ENCODE measurements at places on chromosomes 12 and 14.

- DNase-seq: peak; percentile 62
These were observed 767 bp upstream of the TCP11L2 start for GRCh38 chr12:106301611-106302321.

- no peak for DNase-seq
These were observed 311.1 kb upstream of the DIO2 start for GRCh38 chr14:80522411-80522810.

GRCh38 chr12:121871467-121871866, 12.8 kb upstream of the HPD start:
- no peak for DNase-seq

DNA sequence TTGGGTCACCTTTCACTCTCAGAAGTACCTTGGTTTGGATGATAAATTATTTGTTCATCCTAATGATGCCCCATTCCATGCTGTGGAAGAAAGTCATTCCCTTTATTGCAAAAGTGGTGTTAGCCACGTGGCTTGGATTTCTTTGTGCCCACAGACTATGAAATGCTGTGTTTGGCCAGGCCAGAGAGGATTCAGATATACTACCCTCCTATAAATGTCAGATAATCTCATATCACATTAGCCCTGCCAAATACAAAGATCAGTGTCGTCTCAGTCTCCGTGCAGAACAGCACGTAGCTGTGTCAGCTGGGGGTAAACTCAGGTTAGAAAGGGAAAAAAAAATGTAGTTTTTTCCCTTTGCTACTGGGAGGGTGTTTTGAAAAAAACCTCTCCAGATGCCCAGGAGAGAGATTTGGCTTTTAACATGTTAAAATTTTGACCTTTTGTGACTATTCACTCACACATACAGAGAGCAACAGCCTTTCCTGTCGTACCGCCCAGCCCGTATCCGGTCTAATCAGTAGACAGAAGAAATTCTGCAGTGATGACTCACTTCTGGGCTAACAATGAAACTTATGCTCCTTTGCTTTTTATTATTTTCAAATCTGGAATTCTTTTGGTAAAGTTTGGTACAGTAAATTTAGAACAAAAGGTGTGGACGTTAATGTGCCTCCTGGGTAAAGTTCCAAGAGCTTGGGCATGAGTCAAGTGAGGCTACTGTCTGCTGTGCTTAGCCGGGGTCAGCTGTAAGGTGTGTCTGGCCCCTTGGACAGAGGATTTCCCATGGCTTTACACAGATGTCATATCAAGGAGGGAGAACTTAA, 8.5 kb upstream of the PTPRB start:
- DNase-seq: no peak

- no peak for DNase-seq
These were observed 2.9 kb downstream of the HOXC5 start for GRCh38 chr12:54035568-54036264.

DNA sequence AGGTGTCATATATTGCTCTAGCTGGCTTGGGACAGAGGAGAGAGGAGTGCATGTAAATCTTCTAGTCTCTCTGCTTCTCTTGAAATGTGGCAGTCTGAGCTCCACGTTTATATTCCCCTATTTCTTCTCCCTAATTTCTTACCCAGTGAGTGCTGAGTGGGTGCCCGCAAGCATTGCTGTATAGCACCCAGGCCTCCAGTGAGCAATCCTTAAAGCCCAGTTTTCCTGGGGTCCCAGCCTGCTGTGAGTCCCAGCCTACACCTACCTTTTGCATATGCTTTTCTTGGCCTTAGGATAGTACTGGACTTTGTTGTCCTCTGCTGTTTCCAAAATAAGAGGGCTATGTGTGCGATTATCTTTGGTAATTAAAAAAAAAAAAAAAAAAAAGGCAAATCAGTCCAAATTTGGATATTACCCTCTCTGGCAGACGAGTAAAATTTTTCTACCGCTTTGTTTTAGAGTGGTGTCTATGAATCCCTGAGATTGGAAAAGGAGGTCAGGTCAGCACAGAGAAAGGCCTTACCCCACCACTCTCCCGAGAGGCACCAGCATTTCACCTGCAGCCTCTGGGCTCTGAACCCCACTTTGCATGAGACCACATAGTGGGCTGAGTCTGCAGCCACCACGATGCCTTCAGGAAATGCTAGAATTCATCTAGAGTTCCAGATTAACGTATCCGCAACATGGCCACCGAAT, 1.1 kb downstream of the MGST1 start:
- DNase-seq: no peak

GRCh38 chr12:74144396-74144795, 393.2 kb upstream of the ATXN7L3B start:
- DNase-seq: no peak

Measured in substantia nigra (tissue), 51 donors.